ENCODE measurements at places on chromosomes 11 and 22.

- no peak for DNase-seq
Measured at GRCh38 chr11:77658213-77659013, 20.8 kb upstream of the CLNS1A start.

- peak; percentile 33 for DNase-seq
Measured at GRCh38 chr11:76610371-76610770, 60.2 kb downstream of the LRRC32 start.

GRCh38 chr22:48448821-48449220 is 1378.9 kb downstream of the BRD1 start:
- no peak for DNase-seq

- no peak for DNase-seq
Measured at GRCh38 chr11:8273287-8273686, 9.6 kb upstream of the LMO1 start.

DNA sequence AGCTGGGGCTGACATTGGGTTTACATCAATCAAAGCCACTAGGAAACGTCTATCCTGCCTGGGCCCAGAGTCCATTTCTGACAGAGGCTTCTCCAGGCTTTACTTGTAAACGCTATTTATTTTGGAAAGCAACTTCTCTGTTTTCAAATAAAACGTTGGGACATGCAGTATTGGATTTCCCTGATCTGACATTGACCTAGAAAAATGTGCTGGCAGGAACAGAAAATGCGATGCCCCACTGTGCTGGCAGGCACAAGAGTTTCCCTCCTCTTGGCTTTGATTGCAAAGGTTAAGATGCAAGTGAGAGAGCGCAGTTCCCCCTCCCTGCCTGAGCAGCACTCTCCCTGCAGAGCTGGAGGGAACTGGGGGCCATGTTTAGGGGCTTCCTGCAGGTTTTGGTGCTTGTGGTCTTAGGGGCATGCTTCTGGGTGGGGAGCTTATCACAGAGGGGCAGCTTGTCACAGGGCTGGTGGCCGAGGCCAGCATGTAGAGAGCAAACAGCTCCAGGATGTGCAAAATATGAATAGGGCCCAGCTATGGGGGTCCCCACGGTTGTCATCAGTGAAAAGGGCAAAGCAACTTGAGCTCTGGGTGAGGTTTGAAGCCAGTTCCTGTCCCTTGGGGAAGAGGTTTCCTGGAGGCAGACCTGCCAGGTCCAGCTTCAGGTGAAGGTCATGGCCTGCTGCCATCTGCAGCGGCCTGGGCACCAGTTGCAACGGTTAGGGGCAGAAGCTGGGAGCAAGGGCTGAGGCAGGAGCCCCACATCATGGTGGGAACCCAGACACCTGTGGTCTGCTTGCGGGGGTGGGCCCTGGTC is 42.3 kb upstream of the DKK3 start:
- peak; percentile 83 for DNase-seq

GRCh38 chr11:94895971-94896370 is 77.4 kb downstream of the CWC15 start:
- no peak for DNase-seq

GRCh38 chr11:17381156-17381555 is 7.3 kb downstream of the KCNJ11 start:
- no peak for DNase-seq

- no peak for DNase-seq
Measured at GRCh38 chr11:1834779-1835670, at the start of gene SYT8. TSS of gene SYT8 (plus strand) at chr11:1834990. CDS start at chr11:1835106, 116 bp downstream.

DNA sequence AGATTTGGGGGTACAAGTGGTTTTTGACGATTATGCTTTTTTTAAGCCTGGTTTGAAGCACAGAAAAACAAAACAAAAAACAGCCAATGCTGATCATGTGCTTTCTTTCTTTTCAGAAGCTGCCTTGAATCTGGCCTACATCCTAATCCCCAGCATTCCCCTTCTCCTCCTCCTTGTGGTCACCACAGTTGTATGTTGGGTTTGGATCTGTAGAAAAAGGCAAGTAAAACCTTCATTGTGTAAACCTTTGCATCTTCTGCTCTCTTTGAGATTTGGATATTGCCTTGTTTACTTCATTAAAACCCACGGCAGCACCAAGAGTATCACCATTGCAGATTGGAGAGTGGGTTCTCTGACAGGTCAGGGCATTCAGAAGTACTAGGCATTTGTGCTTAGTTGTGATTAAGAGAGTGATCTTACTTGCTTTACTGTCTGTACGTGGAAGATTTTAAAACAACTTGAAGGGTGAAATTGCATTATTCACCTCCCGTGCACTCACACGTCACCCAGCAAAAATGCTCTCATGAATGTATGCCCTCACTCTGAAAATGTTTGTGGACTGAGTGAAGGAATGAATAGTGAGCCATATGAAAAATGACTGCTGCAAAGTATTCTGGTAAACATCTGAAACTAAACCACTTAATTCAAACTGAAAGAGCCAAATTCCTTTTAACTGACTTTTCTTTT is 17.0 kb downstream of the LAYN start:
- DNase-seq, result no peak

- DNase-seq, result no peak
Measured at GRCh38 chr11:100961633-100962032, 168.0 kb downstream of the PGR start.

GRCh38 chr11:6297831-6298230 is 22.5 kb downstream of the CAVIN3 start:
- DNase-seq, result no peak

DNA sequence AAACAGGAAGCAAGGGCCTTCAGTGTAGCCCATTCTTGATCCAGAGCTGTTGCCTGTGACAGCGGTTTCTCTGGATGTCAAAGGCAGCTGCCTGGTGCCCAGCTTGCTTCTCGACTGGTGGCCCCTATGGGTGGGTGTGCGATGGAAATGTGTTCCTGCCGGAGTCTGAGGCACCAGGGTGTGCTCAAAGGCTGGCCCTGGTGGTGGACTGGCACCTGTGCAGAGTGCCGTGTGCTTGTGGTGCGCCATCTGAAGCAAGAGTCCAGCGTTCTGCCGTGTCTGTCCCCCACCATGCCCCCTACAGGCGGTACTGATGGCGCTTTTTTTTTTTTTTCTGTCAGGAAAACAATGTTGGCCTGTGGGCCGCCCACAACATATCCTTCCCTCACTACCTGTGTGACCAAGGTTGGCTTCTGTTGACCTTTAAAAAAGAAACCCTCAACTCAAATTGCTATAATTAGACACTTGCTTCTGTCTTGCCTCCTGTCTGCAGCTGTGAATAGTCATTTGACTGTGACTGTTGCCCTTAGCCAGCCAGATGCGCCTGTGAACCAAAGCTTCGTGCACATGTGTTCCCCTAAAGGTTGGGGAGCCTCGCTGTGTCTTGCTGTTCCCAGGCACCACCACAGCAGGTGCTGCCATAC is 4.7 kb upstream of the RANBP1 start:
- DNase-seq, result no peak

DNA sequence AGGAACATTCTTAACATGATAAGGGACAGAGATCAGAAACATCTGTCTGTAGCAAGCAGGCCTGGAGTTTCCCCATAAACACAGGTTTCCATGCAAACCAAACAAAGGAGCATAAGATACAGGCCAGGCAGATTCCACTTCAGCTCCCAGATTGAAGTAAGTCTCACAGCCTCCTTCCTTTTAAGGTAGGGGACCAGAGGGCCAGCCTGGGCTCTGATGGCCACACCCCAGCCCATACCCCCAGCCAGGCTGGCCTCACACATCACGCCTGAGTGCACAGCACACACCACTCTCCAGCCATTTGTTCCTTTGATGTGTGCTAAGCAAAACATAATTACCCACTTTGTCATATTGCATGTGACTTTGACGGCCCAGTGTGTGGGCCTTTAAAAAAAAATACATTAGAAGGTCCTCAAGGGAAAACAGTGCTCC is 518.7 kb downstream of the NTM start:
- DNase-seq, result no peak

GRCh38 chr11:98136357-98136756 is 884.4 kb upstream of the CNTN5 start:
- DNase-seq, result no peak

GRCh38 chr11:106012744-106013143 is 9.3 kb downstream of the MSANTD4 start:
- DNase-seq, result no peak

- DNase-seq, result peak; percentile 35
Measured at GRCh38 chr11:44943118-44943517, 7.6 kb downstream of the TP53I11 start.

DNA sequence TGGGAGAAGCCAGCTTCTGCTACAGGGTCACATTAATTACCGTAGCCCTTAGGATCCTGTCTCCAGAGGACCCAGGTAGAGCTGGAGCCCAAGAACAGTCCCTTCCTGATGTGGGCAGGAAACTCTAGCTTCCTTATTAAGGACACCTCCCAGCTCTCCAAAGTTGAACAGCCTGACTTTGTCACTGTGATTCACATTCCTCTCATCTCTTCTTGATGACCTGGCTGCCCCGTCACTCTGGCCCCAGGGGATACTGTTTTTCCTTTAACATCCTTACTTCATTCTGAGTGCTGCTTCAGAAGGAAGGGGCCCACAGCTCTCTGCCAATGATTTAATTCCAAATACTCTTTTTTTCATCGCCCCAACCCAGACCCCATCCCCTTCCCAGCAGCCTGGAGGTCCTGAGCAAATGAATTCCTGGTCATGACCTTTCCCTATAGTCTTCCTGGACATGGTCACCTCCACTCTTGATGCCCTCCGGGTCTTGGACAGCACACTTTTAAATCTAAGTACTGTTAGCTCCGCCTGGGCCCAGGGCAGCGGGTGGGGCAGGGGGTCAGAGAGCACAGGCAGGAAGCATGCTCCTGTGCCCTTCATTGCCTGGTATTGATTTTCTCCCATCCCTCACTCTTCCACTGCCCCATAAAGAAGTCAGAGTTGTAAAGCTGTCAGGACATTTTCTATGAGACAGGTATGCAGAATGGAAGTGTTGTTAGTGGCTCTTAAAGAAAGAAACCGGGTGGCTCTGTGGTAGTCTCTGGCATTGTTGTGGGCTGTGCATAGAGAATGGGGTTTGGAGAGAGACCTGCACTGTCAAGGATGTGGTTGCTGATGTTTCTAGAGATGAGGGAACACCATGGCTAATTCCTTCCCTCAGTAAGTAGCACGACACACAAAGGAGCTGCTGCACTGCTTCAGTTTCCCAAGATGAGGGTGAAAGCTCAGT is 22.3 kb upstream of the SPON1 start:
- DNase-seq, result no peak

DNA sequence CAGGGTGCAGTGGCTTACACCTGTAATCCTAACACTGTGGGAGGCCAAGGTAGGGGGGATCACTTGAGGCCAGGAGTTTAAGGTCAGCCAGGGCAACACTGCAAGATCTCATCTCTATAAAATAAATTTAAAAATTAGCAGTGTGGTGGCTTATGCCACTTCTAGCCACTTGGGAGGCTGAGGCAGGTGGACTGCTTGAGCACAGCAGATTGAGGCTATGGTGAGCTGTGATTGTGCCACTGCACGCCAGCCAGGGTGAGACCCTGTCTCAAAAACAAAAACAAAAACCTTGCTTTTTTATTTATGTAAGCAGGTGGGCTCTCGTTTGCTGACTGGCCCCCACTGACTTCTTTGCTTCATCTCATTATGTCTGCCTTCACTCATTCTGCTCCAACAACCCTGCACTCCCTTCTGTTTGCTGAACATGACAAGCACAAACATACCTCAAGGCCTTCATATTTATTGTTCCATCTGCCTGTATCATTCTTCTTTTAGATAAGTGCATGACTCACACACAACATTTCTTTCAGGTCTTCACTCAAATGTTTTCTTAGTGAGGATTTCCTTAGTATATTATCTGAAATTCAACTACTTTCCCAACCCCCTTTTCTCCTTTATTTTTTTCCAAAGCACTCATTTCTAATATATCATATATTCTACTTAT is 32.4 kb upstream of the CLNS1A start:
- DNase-seq, result no peak

DNA sequence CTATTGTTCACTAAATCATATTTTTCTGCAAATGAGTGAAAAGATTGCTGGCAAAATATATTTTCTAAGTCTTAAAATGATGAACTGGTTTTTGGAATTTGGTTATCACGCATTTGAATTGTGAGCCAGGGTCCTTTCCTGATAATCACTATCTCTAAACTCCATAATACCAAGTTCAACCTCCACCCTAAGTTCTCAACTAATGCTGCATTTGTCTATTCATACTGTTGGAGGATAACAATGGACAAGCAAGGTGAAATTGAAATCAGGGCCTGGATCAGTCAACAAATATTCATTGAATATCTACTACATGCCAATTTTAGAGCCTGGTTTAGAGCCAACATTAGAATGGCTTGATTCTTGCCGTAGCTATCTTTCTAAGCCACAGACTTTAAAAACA is 4.7 kb upstream of the PCF11 start:
- DNase-seq, result no peak

GRCh38 chr11:67517784-67518552 is 5.3 kb downstream of the CABP2 start:
- no peak for DNase-seq

GRCh38 chr11:26187639-26188038 is 144.3 kb upstream of the ANO3 start:
- peak; percentile 40 for DNase-seq

- DNase-seq, result no peak
Measured at GRCh38 chr11:1546536-1547466, 25.3 kb downstream of the DUSP8 start.

DNA sequence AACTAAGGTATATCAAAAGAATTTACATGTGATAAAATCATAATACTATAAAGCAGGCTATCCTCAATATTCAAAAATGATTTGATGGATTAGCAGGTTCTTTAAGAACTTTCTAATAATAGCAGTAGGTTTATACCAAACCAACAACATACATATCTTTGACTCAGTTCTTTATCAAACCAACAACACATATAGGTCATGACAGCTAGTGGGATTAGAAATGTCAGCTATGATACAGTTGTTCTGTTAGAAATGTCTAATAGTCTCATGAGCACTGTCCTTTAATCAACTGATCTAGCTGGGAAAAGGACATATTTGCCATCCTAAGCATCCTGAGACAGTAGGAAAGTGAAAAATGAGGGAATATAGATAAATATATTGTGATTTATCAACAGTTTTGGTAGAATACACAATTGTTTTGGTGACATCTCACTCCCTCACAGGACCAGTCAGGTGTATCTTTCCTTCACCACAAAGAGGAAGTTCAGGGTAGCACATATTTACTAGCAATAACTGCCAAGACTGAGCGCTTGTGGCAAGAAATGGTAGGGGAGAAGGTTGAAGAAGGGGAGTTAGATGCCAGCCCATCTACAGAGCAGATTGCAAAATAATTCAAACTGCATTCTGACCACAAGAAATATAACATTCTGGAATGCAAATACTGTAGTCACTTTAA is 90.8 kb upstream of the APOA1 start:
- DNase-seq, result no peak

GRCh38 chr11:2027708-2028107 is 30.1 kb upstream of the H19 start:
- DNase-seq, result no peak

- no peak for DNase-seq
Measured at GRCh38 chr11:58391879-58392278, 14.8 kb downstream of the OR5B3 start.
